ENCODE measurements at places on chromosomes 5 and 9.

GRCh38 chr5:26582350-26583045 is 455.9 kb downstream of the CDH9 start:
- DNase-seq: no peak

DNA sequence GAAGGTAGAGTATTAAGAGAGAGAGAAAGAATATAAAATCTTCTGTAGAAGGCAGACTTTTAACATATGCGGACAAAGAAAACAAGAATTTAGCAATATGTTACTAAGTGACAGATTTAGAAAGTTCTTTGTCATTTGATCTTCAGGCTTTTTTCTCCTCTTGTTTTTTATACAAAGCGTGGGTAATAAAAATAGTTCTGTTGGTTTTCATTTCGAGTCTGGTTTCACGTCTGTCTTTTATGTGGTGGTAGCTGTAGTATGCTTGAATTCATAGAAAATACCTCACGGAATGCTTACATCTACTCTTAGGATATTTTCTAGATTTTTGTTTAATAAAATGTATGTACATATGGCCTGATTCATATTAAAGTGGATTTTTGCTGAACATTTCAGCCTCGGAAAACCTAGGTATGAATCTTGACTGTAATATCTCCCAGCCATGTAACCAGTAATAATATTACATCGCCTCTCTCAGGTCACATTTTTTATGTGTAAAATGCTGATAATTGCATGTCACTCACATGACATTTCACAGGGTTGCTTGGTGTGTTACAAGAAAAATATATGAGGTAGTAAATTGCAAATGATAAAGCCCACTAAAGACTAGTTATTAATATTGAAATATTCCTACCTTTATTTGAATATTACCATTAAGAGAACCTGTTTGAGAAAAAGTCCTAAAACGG is 72.5 kb upstream of the TAF11L2 start:
- no peak for DNase-seq

DNA sequence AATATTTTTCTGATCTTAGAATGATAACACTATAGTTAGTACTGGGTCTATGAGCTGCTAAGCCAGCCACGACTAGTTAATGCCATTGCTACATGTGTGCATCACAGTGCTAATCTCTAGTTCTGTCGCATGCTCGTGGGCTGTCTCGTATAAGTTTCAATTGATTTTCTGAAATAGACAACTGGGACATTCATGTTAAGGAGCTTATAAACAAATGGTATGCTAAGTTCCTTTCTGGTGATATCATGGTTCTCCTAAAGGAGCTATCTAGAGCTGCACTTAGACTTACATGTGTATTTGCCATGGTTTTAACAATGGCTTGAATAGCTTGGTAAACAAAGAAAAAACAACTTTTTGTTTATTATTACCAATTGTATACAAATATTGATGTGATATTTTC is 46.2 kb downstream of the F2RL2 start:
- DNase-seq: no peak

DNA sequence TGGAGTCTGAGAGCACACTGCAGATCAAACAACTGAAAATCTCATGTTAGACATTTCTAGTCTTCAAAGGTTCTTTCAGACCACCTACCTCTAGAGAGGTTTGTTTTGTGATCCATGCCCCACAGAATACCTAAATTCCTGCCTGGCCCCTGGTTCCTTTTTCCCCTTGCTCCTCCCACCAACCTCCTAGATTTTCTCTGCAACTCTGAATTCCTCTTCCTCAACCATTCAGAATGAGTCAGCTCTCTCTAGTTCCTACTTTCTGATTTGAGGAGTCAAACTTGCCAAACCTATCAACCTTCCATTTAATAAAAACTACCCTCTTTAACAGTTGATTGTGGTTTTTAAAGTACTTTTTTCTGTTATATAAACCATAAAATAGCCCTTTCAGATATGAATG is 83.2 kb upstream of the ZNF462 start:
- DNase-seq: no peak

- no peak for DNase-seq
These were observed 106.3 kb downstream of the C9orf152 start for GRCh38 chr9:110101531-110102161.

GRCh38 chr5:74188351-74189105 is 452.0 kb downstream of the ENC1 start:
- no peak for DNase-seq

DNA sequence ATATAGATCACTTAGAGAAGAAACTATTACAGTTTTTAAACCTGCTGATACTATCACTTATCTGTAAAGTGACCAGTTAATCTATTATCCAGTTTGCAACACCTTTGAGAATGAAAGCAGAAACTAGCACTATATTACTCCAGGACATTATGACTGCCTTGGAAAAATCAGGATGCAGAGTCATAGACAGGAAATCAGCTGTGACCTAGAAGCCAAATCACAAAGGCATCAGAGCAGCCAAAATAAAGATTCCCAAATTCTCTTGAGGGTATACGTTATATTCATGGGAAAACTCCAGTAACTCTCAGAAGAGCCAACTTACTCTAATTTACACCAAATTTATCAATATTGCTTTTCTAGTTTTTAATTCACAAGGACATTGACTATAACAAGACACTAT is 49.9 kb downstream of the CDO1 start:
- no peak for DNase-seq

DNA sequence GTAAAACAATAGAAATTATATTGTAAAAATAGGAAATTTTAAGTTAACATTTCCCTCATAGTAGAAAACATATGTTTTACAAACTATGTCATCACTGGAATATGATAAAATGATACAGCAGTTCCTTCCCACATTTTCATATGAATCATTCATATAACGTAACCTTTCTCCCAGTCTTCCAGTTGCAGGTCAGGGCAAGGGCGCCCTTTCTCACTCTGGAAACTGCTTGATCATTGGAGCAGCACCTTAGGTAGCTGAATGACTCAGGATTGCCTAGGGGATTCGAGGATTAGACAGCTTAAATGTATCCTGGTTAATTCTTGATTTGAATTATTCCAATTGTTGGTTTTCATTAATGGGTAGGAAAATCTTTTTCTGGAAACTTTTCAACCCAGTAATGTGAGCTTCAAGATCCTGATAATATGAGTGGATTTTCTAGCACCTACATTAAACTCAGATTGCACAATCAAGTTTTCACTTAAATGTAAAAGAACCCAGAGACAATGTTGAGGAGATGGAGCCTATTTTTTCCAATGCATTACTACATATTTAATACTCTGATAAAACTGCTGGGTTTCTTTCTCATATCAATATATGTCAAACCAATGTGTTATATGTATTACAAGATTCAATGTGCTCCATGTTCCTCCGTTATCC is 32.6 kb upstream of the ANXA1 start:
- DNase-seq: no peak

DNA sequence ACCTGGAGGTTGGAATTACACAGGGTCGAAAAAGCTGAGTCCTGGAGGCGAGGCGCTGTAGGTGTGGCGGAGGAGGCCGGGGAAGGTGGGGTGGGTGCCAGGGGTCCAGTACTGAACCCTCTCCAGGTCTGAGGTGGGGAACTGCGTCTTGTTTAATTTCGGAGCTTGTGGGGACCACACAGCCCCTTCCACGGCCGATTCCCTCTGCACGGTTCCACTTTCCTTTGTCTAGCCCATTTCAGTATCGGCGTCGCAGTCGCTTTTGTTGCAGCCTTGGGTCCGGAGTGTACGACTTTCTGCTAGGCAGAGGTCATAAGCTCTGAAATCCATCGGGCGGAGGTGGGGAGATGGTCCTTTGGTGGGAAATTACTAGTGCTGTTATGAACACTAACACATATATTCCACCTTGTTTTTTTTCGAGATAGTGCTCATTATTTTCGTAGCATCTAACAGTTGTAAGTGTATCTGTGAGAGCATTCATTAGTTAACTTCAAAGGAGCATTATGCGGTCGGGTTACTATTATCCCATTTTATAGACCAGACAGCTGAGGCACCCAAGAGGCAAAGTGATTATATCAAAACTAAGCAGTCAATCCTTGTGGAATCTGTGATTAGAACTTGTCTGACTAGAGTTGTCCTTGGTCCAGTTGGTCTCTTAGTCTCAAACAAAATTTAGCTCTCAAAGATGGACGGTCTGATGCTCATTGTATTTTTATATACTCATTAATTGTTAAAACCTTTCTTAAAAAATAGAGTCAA is 737 bp downstream of the RNF180 start:
- DNase-seq: no peak

GRCh38 chr5:173056783-173057061 is 570 bp downstream of the CREBRF start:
- DNase-seq: no peak

DNA sequence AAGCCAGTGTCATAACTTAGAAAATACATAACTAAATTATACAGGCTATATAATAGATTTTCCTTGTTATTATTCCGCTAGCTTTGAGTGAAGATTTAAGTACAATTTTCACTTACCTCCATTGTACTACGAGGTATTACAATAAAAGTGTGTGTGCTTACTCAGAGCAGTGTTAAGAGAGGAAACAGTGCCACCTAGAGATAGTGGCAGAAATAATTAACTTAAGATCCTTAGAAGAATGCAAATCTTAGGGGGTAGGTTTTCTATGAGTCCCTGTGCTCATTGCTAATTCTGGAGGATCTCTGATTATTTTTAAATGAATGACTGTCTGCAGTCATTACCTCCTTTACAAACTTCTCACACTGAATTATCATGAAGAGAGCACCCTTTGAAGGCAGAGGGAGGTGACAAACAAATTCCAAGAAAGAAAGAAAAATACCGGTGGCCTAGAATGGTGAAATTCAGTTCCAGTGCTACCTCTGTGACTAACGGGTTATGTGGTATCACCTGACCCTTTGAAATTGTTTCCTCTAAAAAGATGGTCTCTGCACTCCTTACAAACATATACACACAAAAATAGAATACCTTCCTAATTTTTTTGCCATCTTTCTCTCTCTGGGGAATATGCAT is 379.8 kb downstream of the TRIM36 start:
- no peak for DNase-seq

DNA sequence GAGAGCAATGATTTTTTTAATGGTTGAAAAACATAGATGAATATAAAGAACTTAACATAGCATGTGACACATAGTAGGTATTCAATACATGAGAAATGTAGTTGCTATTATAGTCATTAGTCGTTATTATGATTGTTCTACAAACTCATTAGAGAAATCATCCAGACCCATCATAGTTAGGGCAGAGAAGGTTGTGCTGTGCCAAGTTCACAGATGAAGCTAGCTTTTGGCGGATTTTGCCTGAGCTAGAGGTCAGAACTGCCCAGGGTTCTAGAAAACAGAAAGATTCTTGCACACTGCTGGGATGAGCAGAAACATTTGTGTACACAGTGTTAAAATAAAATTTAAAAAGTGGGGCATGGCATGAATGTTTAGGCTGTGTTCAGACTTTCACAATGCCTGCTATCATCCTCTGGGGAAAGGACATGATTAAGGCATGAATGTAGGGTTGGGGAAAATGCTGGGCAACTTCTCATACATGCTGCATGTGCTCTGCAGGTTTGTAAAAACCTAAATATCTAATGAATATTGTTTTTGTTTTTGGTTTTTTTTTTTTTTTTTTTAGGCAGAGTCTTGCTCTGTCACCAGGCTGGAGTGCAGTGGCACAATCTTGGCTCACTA is 33.3 kb upstream of the RAD23B start:
- DNase-seq: no peak

- no peak for DNase-seq
These were observed 17.3 kb downstream of the RECK start for GRCh38 chr9:36053971-36054370.

GRCh38 chr5:74261866-74262265 is 378.7 kb downstream of the ENC1 start:
- DNase-seq: no peak

DNA sequence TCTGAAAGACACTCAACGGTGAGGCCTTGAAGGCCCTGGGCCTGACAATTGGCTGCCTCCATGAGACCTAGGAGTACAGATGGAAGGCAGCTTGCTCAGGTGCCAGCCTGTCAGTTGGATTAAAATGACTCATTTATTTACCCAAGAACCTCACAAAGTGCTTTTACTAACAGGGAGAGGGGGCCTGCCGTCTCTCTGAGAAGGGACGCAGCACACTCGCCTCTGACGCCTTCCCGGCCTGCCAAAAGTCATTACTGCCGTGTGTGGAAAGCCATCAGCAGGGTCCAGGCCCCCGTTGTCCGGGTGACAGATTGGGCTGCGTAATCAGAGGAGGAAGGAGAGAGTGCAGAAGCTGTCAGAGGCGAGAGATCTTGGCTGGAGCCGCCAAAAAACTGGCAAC is 32.4 kb downstream of the DDX31 start:
- DNase-seq: no peak

DNA sequence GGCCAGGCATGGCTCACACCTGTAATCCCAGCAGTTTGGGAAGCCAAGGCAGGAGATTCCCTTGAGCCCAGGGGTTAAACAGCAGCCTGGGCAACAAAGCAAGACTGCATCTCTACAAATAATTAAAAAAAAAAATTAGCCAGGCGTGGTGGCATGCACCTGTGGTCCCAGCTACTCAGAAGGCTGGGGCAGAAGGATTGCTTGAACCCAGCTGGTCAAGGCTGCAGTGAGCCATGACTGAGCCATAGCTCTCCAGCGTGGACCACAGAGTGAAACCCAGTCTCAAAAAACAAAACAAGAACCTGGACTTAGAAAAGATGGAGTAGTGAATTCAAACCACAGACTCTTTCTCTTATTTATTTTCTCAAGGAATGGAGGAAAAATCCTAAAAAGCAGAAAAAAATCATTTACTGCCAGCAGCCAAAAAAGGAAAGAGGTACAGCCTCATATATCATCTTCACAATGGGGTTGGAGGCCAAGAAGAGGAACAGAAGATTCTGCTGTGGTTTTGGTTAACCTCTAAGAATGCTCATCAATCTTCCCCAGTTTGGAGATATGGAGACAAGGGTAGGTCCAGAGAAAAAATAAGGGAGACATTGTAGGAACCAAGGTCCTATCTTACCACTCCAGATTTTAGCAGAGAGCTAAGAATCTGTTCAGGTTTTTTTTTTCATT is 40.0 kb upstream of the MYO10 start:
- DNase-seq: no peak

GRCh38 chr5:44294516-44294915 is 94.7 kb downstream of the FGF10 start:
- DNase-seq: no peak

- no peak for DNase-seq
These were observed 61.7 kb upstream of the PSD2 start for GRCh38 chr5:139733698-139734538.

DNA sequence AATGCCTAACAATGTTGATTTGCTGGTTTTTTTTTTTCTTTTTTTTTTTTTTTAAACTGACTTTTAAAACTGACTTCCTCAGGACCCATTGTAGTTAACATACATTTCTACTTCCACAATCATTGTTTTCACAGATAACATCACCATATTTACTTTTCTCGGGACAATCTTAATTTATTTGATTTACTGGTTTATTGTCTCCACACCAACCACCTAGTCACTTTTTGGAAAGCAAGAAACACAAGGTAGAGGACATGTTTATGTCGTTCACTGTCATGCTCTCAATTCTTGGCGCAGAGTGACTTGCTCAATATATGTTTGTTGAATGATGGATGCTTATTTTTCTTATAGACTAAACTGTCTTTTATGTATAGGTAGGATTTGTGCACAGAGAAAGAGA is 2280.7 kb downstream of the MAT2B start:
- no peak for DNase-seq

Data from activated naive CD8-positive, alpha-beta T cell treated with anti-CD3 and anti-CD28 coated beads for 36 hours (primary cell).